ENCODE measurements at places on chromosomes 13 and 19. TPM values are rescaled to one million over a fixed set of nuclear protein-coding genes. Genes with fewer than 3 reads are reported as not detected.
A peak's percentile ranks its signal among the peaks of the same experiment; 100 is the strongest.

DNA sequence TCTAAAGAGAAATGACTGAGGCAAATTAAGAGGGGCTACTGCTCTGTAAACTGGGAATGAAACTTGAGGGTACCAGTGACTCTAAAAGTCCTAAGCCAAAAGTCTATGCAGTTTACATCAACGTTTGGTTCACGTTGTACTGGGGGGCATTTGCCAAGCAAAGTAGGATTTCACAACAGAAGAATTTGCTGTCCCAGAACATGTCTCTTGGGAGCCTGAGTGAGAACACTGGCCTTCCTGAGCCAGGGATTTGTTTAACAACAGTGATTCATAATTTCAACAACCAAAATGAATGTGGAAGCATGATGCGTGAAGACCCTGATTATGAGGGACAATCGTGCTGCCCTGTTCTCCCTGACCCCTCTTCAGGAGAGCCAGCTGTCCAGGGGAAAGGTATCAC is 178.0 kb downstream of the OXGR1 start:
- no peak for DNase-seq

GRCh38 chr13:79936368-79937136 is 404.4 kb downstream of the SPRY2 start:
- peak; percentile 100 for DNase-seq

Gene HSD17B14
- 4.8 TPM for total RNA-seq

- DNase-seq: no peak
Observed at GRCh38 chr13:59673286-59673685, 490.4 kb downstream of the DIAPH3 start.

Gene METTL21C
- total RNA-seq: not detected

DNA sequence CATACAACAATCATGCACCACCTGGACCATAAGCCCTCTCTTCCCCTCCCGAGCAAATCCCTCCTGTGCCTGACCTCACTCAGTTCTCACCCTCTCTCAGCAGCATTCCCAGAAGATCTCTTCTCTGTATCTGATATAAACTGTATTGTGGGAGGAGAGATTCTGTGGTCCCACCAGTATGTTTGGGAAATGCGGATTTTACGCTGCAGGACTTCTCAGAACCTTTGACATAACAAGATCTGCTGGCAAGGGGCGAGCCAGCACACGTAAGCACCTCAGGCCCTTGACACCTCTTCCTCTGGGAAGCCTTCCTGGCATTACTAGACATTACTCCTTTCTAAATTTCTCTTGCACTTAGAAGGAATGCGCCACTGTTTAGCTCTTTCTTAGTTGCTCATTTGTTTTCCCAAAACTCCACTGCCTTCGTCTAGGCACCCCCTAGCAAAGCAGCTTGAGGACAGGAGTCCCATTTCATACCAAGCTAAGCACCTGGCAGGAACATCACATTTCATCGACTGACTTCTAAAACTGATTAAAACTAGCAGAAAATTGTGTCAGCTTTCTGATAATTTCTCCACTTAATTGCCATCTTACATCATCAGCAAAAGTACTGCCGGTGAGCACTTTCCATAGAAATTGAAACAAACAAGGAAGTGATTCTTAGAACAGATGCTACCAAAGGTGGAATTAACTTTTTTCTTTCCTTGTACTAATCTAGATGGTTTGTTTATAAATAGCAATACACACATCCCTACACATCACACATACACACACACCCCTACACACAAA is 63.2 kb downstream of the CCDC70 start:
- no peak for DNase-seq

GRCh38 chr13:76600081-76600480 is 286.1 kb downstream of the KCTD12 start:
- peak; percentile 22 for DNase-seq

Gene DPRX
- total RNA-seq: not detected

GRCh38 chr19:10580979-10581631 is 6.0 kb downstream of the AP1M2 start:
- DNase-seq: peak; percentile 77

- DNase-seq: no peak
Observed at GRCh38 chr13:89902223-89902622, 1445.3 kb upstream of the MIR17HG start.

Gene LGALS14
- total RNA-seq: not detected

DNA sequence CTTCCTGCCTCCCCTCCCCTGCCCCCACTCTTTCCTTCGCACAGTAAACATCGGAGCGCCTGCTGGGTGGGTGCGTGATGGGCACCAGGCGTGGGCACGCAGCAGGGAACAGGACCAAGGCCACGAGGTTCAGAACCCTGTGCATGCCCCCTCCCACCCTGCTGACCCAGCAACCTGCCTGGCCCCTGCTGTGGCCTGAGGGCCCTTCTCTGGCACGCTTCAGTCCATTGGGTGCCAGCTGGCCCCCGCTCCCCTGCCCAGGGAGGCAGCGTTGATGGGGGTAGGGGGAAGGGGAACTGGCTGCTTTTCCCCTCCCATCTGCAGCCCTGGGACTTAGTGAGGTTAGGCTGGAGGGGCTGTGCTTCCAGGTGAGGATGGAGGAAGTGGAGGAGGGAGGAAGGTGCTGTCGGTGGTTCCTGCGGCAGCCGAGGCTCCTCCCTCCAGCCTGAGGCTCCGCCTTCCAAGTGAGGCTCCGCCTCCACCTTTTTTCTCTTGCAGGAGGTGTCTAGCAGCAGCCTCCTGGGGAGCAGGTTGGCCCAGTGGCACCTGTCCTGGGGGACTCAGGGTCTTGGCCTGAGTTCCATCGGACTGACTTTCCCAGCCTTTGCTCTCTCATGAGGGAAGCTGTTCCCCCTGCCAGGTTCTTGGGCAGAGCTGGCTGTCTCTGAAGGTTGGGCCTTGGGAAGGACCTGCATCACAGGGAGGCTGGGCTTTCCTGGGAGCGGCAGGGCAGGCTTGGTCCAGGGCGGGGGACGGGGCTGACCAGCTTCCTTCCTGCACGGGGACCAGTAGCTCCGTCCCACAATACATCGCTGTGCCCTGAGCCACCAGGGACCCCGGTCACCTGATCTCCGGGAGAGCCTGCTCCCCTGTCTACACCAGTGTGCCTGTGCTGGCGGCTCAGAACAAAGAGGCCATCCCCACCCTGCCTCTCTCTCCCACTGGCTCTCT is 7.3 kb downstream of the PIAS4 start:
- no peak for DNase-seq

Gene PEG3
- 0.79 TPM for total RNA-seq

- DNase-seq: no peak
Observed at GRCh38 chr19:13573056-13573667, 66.9 kb upstream of the CACNA1A start.

DNA sequence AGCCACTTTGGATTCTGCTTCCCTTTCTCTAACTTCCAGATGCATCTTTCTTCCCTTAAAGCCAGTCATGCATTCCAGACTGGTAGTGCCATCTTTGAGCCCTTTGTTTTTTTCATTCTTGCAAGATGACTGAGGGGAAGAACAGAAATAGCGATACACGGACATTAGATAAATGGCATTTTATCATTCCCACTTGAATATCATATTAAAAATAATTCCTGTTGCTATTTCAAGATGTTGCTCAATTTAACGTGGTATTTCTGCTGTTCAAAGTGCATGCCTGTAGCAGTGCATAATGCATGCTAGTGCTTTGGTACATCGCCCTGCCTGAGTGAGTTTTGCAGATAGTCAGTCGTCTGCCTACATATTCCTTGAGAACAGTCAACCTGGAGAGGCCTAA is 140.6 kb upstream of the FRY start:
- no peak for DNase-seq

- DNase-seq: no peak
Observed at GRCh38 chr19:4115050-4115817, 8.7 kb downstream of the MAP2K2 start.

DNA sequence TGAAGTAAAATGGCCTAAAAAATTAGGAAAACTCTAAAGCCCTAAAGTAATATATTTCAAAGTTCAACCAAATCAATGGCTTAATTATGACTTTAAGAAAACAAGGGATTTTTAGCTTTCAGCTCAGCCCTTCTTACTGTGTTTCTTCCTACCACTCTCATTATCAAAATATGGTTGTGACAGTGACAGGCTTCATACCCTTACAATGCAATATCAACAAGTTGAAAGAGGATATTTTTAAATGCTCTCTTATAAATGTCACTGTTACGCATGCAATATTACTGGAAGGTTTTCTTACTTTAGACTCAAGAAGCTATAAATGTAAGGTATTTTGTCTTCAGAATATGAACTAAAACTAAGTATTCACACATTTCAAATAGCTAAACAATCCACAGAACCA is 1225.7 kb upstream of the MIR17HG start:
- DNase-seq: no peak

DNA sequence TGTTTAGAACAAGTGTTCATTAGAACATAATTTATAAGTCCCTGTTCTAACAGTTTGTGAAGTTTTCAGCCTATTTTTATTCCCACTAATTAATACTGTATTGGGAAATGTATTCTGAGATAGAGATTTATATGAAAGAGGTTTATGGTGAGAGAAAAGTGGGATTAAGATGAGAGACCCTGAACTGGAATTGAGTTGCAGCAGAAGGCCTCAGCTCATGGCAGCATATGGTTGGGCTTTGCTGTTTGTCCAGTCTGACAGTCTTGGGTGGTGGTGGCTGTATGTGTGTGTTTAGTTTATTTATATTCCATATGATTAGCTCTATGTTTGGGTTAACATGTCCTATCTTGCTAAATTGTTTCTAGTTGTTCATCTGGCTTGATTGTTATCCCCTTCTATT is 575.1 kb downstream of the SLITRK5 start:
- DNase-seq: no peak

DNA sequence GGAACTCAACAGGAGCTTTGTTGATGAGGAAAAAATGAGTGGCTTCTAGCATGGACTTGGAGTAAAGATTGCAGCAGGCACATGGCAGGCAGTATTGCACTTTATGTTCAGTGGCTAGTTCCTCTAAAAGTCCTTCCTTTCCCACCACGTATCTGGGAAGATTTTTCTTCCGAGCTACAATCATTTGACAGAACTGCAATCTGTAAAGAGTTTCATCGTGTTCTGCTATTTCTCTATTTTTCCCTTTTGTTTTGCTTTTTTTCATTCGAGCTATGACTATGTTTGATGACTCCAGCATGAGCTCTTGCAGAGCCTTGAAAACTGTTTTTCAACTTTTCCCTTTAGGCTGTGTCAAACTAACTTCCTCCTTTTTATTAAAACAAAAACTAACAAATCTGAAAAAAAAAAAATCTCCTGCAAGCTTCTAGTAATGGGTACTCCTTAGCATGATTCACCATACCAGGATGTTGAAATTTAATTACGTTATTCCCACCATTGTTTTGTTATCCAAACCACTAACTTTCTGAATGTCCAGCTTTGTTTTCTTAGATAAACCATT is 12.3 kb downstream of the CLDN10 start:
- DNase-seq: peak; percentile 48

- DNase-seq: no peak
Observed at GRCh38 chr13:111845621-111846351, 221.2 kb upstream of the SOX1 start.

- DNase-seq: no peak
Observed at GRCh38 chr13:20891034-20891433, 11.5 kb downstream of the XPO4 start.

Measured in pulmonary artery endothelial cell (primary cell).